Central memory CD8-positive, alpha-beta T cell (primary cell): ENCODE measurements at places on chromosomes 6 and 20.

- DNase-seq, result no peak
Measured at GRCh38 chr20:46367967-46368901, 38.2 kb downstream of the ELMO2 start.

DNA sequence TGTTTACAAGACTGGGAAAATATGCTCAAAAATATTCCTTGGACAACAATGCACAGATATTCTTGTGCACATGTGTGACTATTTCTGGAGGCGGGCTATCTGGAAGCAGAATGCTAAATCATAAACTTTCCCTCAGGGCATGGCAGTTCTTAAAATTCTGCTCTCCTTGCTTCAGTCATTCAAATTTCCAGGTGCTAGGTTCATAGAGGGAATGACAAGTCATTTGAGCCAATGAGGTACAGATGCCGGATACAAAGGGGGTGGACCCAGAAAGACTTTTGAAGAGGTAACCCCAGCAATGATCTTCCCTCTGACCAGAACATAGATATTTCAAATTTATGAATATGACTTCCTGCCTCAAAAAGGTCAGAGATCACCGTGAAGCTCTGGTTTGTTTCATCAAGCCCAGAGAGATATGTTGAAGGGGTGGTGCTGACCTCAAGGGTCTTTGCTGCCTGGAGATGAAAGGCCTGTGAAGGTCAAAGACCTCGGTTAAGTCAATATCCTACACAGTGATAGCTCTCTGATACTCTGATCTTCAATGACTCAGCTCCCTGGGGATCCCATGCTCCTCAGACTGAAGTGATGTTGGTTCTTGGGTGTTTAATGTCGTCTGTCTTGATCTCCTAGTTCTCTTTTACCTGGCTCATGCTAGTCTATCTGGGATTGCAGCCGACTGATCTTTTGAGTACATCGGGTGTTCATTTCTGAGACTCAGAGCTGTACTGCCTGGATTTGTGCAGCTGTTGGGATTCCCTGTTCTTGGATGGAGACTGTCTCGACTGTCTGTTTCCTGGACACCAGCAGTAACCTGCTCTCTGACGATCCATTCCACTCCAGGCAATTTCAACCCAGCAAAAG is 47.5 kb upstream of the TSHZ2 start:
- no peak for DNase-seq

- DNase-seq, result no peak
Measured at GRCh38 chr20:23125159-23125558, 39.0 kb upstream of the CD93 start.

GRCh38 chr20:8616792-8617191 is 452.1 kb upstream of the PLCB4 start:
- DNase-seq, result no peak

DNA sequence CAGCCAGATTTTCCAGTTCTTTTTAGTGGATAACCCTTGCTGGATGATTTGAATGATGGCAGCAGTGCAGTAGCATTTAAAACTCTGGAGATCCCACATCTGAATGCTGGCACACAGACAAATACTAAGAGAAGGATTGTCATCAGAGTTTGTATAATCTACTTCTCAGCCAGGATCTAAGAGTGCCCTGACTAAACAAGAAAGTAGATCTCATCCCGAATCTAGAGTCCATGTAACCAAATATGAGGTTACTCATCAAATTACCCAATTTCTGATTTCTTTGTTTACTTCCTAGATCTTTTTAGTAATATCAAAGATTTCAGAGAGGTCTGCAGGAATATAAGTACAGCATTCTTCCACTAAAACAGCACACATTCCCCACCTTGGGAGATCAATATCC is 7.8 kb downstream of the TMC2 start:
- DNase-seq, result no peak

- no peak for DNase-seq
Measured at GRCh38 chr20:46630306-46630705, 21.0 kb downstream of the SLC13A3 start.

GRCh38 chr20:57611586-57612311 is 8.5 kb downstream of the ZBP1 start:
- no peak for DNase-seq

DNA sequence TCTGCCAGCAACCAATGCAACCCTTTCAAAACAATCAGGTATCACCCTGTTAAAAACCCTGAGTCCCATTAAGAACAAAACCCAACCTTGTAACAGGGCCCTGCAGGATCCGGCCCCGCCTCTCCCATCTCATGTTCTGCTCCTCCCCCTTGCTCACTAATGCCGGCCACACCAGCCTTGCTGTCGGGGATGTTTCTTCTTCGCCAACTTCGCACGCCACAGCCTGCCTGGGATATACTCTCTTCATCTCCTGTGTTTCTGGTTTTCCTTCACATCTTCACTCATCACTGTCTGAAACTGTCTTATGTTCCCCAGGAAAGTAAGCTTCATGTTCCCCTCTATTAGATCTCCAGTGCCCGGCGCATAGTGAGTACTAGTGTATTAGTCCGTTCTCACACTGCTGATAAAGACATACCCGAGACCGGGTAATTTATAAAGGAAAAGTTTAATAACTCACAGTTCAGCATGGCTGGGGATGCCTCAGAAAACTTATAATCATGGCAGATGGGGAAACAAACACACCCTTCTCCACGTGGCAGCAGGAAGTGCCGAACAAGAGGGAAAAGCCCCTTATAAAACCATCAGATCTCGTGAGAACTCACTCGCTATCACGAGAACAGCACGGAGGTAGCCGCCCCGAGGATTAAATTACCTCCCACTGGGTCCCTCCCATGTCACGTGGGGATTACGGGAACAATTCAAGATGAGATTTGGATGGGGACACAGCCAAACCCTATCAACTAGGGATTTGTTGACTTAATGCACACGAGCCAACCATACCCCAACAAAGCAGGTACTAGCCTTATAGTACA is 5.1 kb downstream of the TP53RK start:
- DNase-seq, result no peak

DNA sequence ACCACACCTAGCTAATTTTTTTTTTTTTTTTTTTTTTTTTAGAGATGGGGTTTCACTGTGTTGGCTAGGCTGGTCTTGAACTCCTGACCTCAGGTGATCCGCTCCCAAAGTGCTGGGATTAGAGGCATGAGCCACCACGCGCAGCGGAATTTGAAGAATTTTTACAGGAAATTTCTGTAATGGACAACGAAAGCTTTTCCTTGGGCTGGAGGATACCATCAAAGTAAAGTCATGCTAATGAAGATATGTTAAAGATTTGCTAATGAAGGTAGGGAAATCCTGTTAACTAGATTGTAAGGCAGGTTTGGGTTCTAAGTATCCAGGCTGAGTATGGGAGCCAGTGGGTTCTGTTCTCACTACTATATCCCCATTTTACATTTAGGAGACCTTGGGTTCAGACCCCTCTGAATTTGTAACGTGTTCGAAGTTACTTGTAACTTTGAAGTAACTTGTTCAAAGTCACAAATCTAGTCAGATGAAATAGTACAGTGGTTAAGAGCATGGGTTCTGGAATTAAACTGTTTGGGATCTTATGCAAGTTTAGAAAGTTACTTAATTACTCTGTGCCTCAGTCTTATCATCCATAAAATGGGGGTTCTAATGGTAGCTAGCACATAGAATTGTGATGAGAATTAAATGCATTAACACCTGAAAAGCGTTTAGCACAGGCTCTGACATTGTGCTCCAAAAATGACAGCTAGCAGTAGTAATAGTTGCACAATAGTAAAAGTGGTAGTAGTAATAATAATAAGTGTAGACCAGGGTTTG is 123.4 kb upstream of the GPR6 start:
- DNase-seq, result no peak

DNA sequence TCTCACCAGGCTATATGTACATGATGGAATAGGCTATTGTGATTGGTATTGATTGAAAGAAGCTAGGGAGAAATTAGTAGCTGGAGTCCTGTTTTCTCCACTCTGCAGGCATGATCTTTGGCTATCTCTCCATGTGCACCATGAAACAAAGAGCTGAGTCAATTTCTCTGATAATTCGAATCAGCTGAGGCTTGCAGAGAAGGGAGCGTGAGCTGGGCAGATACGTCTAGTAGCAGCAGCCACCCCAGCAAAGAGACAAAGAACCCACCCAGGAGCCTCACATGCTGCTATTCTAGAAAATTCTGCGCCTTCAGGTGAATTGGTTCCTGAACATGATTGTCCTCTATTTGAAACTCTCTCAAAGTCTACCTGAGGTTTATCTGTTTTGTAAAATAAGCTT is 6.9 kb upstream of the SGK1 start:
- no peak for DNase-seq

GRCh38 chr6:52106994-52107393 is 19.6 kb upstream of the PKHD1 start:
- no peak for DNase-seq

GRCh38 chr6:134123666-134124208 is 71.3 kb upstream of the SLC2A12 start:
- DNase-seq, result peak; percentile 21

DNA sequence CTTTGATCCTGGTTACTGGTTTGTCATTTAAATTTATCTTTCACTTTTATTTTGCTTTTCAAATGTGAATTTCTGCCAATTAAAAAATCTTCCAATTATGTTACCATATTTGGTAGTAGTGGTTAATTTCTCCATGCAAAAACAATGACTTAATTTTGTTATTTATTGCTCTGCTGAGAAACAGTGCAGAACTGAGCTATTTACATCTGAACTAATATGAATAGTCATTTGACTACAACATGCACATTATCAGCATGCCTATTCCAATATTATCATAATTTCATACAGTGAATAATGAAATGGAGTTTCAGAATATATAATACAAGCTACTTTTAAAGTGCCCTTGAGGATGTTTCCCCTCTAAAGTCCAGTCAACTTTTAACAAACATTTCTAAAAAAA is 517 bp downstream of the PLN start:
- no peak for DNase-seq

GRCh38 chr20:50172347-50173013 is 18.1 kb upstream of the CEBPB start:
- DNase-seq, result no peak

- no peak for DNase-seq
Measured at GRCh38 chr6:69456086-69456485, 340.7 kb downstream of the LMBRD1 start.

DNA sequence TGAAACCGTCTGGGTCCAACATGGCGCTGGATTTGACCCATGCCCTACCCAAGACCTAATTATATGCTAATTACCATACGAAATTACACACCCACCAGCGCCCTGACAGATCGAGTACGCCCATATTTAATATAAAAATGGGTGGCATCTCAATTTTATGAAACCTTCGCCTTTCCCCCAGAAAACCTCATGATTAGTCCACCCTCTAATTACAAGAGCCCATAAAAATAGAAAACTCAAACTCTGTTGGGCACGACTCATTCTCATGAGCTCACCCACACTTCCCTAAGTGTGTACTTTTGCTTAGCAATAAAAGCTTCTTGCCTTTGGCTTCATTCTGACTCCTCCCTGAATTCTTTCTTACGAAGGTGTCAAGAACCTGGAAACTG is 136.4 kb downstream of the OR2B2 start:
- no peak for DNase-seq

DNA sequence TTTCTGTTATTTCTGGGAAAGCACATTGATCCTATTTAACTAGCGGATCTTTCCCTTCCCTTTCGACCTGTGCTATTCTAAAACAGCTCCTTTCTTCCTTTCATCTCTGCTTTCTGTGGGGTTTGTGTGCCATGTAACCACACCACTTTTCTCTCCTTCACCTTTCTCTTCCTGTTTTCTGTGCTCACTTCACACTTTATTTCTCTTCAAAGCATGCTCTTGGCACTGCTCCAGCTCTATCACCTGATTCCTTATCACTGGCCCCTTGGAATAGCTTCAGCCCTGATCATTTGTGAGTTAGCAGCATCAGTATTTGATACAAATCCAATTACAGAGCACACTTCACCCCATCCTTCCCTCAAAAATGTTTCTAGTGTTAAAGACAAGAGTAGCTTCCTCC is 8.1 kb upstream of the METTL24 start:
- DNase-seq, result no peak

DNA sequence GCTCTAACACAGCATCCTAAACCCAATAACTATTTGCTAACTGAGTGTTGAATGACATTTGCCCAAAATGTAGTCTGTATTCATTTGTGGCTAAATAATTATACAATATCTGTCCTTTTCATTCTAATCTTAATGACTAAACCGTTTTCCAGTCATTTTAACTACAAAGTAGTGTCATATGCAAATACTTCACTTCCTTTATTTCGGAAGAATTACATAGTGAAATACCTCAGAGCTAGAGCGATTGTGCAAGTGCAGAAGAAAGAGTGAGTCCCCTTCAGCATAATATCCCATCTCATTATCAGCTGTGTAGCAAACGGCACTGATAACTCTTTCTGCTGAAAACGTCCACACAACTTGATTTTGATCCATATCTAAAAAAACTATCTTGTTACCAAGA is 66.2 kb downstream of the ROS1 start:
- DNase-seq, result no peak

- DNase-seq, result no peak
Measured at GRCh38 chr20:19583532-19584175, 174.4 kb upstream of the RIN2 start.

- DNase-seq, result no peak
Measured at GRCh38 chr20:46156065-46156464, 38.0 kb downstream of the CD40 start.

DNA sequence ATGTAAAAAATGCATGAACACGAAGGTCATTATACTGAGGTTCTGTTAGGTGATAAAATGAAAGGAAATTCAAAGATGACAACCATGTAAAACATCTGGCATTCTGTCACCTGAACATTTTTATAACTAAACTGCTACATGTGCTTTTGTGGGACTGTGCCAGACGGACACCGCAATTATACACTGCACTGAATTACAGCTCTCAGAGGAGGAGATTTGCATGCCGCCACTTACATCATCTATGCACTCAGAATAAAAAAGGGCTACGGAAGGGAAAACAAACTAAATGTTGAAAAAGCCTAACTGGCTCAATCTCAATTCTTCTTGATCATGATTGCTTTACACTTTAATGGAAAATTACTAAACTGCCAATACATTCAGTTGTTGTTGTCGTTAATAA is 614.0 kb upstream of the EYS start:
- DNase-seq, result no peak

DNA sequence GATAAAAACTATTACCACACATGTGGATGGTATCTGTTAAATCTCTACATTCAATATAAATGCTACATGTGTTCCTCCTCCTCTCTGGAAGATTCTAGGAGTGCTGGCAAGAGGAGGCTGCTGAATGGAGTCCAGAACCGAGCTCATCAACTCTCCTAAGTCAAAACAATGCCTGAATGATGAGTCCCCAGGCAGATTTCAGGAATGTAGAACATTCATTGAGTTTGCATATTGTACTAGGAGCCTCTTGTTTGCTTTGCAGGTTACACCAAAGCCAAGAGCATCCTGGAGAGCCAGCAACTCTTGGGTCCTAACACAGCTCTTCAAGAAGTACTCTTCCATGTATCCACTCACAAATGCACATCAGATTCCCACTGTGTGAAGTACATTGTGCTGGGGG is 117.6 kb upstream of the UST start:
- no peak for DNase-seq
